Ureter (tissue), 1 donor: ENCODE measurements at places on chromosomes 5 and 9. TPM values are rescaled to one million over a fixed set of nuclear protein-coding genes. Genes with fewer than 3 reads are reported as not detected.

The PRDM9 gene
- not detected for total RNA-seq

GRCh38 chr9:88533951-88534455, 975 bp upstream of the NXNL2 start:
- no peak for DNase-seq

GRCh38 chr5:37771731-37772130, 68.1 kb downstream of the GDNF start:
- DNase-seq: no peak

GRCh38 chr9:105255421-105255820, 11.0 kb downstream of the SLC44A1 start:
- DNase-seq: no peak

DNA sequence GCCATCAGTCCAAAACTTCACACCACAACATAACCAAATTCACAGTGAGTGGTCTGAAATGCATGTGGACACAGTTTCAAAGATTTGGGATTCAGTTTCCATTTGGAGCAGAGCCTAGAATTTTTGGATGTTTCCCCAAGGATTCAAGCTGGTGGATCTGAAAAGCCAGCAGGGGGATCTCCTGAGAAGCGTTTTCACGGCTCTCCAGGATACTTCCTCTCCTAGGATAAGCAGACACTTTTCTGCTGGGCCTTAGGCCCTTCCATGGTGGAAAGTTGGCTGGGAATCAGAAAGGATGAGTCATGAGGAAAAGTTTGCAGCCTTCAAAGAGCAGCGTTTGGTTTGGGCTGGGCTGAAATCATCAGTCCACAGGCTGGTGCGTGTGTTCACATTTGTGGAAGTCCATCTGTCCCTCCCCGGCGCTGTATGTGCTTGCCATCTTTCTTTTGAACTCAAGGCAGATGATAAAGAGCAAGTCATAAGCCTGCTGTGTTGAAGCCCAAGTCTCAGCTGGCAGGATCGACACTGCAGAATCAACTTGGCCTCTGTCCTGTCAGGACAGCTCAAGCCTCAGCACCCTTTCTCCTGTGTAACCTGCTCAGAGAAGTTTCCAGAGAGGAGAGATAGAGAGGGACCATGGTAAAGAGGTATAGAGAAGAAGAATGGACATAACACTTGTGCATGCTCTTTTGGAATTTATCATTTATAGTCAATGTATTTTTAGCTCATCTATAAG, 152.6 kb upstream of the MSX2 start:
- DNase-seq: peak; percentile 85

DNA sequence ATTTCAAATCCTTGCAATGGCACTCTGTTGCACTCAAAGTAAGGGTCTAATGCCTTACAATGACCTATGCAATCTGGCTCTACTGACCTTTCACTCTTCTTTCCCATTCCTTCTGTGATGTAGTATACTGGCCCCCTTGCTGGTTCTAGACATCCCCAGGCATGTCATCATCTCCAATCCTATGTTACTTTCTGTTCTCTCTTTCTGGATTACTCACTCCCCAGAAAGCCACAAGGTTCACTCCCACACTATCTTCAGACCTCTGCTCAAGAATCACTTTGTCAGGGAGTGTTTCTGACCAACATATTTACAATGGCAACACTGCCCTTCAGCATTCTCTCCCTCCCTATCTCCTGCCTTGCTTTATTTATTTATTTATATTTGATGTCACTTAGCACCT, 802.2 kb upstream of the WWC1 start:
- DNase-seq: no peak

- DNase-seq: no peak
These were observed 92.7 kb downstream of the VCAN start for GRCh38 chr5:83564069-83564749.

GRCh38 chr5:113223831-113224604, 210.8 kb downstream of the TSSK1B start:
- no peak for DNase-seq

The STKLD1 gene
- total RNA-seq: 0.75 TPM

DNA sequence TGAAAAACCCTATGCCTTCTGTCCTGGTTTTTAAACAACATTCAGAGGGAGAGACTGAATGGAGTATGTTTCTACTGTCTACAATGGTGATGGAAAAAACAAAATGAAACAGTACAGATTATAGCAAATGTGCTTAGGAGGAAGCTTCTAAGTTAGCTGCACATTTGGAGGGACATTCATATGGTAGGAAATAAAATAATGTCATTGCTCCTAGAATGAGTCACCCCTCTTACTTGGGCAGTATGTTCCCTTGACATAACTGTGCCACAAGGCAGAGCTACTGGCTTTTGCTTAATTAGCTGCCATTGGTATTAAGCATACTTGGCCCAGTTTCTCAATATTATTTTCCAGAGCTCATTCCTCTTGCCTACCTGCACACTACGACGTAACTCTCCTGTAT, 128.9 kb downstream of the GDNF start:
- DNase-seq: no peak

The PCDHB4 gene
- total RNA-seq: 2.2 TPM

The CNTFR gene
- 9.4 TPM for total RNA-seq

The PTPRD gene
- 20.9 TPM for total RNA-seq

The TEX48 gene
- total RNA-seq: not detected

The C5orf58 gene
- not detected for total RNA-seq

- no peak for DNase-seq
These were observed 7.0 kb downstream of the GRIN1 start for GRCh38 chr9:137145731-137146526.

- no peak for DNase-seq
These were observed 9.4 kb upstream of the PLEKHG4B start for GRCh38 chr5:82570-82969.

GRCh38 chr9:105475302-105475701, 27.5 kb downstream of the FSD1L start:
- no peak for DNase-seq

The TMEM141 gene
- total RNA-seq: 80.8 TPM

DNA sequence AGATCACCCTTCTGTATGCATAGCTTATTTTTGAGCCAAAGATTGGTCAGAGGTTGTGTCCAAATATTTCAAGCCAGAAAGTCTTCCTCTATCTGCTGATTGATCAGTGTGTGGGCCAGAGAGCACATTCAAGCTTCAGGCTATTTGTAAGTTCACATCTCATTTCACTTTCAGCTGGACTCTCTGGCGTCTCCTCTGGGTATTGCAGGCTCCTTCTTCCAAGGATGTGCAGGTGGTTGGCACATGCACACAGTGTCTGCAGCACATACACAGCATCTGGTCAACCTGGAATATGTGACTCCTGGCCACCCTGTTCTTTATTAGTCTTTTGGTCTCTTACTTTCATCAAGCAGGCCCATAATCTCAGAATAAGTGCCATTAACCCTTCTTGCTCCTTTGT, 516.1 kb downstream of the ANXA1 start:
- DNase-seq: no peak

DNA sequence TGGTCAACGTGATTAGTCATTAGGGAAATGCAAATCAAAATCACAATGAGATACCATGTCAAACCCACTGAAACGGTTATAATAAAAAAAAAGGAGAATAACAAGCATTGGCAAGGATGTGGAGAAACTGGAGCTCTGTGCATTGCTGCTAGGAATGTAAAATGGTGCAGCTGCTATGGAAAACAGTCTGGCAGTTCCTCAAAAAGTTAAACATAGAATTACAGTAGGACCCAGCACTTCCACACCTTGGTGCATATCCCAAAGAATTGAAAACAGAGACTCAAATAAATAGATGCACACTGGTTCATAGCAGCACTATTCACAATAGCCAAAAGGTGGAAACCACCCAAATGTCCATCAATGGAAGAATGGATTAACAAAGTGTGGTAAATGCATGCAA, 201.5 kb upstream of the TUT7 start:
- DNase-seq: no peak

GRCh38 chr5:103436656-103437055, 125.9 kb downstream of the NUDT12 start:
- no peak for DNase-seq

GRCh38 chr9:100425758-100426157, 1.2 kb upstream of the MSANTD3 start:
- DNase-seq: no peak

DNA sequence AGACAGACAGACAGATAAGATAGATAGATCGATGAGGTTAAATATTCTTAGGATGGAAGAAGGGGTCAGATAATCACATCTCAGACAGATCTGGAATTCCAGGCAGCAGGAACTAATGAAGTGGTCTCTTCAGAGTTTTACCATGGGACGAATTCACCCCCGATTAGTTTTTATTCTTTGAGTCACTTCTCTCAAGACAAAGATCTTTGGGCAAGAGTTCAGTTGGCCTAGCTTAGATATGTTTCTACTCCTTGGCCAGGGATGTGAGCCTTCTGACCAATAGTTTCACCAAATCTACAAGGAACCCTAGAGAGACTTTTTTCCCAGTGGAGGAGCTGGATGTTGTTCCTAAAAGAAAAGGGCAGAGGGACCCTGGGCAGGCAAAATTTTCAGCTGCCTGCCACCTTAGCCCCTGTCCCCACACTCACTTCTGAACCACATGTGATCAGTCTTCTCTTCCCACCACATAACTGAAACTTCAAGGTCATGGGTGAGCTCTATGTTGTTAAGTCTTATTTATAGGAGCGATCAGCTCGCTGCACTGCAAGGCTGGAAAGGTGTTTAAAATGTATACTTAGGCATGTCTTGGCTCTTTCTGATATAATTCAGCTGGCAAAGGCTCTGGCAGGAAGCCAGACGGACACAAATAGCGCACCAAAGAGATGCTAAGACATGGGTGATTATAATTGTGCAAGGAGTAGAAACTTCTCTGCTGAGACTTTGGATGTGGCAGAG, 132.9 kb downstream of the PALM2AKAP2 start:
- DNase-seq: no peak
